ENCODE measurements at places on chromosomes 13 and 19.

- DNase-seq: peak; percentile 70
Measured at GRCh38 chr19:55160128-55160985, 2.8 kb upstream of the TNNI3 start.

GRCh38 chr13:72218966-72219365 lies 352.0 kb upstream of the DACH1 start:
- no peak for DNase-seq

DNA sequence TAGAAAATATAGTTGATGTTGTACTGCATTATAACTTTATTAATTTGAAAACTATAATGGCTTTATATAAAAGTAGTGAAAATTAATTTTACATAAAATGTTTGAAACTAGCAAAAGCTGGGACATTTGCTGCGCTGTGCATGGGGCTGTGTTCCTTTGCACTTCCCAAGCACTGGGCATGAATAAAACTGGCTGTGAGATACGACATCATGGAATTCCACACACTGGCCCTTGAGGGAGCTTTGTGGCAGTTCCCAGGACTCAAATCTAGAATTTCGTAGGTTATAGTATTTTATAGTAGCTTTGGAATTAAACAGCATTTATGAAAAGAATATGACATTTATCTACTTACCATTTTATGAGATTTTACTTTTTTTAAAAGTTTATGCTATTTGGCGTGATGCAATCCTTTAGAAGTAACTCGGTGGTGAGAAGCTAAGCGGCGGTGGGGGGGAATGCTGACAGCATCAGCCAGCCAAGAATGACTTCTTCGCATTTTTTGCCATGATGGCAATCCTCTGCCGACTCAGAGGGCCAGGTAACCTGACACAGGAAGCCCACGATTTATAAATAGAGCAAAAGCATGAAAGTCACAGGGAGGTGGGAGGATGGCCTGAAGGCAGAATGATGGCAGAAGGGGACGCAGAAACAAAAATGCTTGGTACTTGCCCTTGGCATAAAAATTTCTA lies 553.5 kb downstream of the MYO16 start:
- no peak for DNase-seq

- no peak for DNase-seq
Measured at GRCh38 chr13:44493213-44493812, 82.8 kb downstream of the TSC22D1 start.

DNA sequence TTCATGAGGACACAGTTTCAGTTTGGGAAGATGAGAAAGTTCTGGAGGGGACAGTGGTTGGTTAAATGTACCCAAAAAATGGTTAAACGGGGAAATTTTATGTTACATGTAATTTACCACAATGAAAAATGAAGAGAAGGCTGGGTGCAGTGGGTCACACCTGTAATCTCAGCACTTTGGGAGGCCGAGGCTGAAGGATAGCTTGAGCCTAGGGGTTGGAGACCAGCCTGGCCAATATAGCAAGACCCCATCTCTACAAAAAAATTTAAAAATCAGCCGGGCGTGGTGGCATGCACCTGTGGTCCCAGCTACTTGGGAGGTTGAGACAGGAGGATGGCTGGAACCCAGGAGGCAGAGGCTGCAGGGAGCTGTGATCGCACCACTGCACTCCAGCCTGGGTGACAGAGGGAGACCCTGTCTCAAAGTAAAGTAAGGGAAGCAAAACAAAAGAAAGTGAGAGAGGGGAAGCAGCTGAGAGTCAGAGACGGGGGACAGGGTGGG lies 17.2 kb downstream of the GNG7 start:
- no peak for DNase-seq

- no peak for DNase-seq
Measured at GRCh38 chr19:35070471-35070870, 28.9 kb downstream of the HPN start.

DNA sequence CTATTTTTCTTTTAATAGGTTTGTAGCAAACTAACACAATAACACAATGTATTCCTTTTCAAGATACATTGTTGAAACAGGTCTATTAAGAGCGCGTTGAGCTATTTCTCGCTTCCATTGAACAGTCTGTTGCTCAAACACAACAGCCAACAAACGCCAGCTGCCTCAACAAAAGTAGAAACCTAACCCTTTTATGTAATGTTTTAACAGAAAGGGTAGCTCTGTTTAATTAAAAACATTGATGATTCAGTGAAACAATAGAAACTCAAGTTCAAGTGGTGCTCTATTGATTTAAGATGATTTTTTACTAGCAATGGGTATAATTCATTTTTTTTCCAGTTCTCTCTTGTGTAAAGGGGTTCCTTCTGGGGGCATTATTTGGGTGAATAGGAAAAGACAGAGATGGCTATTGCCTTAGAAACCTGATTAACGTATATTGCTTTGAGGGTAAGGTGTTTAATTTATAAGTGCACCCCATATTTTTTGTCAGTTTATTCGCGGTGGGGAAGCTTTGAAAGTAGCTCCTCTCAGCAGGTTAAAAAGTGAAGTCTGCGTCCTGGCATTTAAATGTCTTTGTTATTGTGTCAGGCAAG lies 14.9 kb downstream of the ZIC2 start:
- no peak for DNase-seq

DNA sequence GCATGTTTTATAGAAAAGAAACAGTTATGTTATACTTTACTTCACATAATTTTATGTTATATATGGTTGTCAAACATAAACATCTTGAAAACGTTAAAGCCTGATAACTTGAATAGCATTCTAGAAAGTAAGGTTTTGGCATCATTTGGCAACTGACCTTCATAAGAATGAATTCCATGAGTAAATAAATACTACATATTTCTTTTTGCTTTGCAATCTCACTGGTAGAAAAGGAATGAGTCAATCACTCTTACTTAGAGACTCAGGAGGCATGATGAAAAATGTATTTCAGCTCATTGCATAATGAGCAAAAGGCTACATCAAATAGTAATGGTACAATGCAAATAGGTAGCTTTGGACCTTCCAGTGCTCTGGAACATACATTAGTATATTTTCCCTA lies 1381.9 kb downstream of the EFNB2 start:
- no peak for DNase-seq
